Erythroblast (primary cell): ENCODE measurements at places on chromosomes 16 and 17.

DNA sequence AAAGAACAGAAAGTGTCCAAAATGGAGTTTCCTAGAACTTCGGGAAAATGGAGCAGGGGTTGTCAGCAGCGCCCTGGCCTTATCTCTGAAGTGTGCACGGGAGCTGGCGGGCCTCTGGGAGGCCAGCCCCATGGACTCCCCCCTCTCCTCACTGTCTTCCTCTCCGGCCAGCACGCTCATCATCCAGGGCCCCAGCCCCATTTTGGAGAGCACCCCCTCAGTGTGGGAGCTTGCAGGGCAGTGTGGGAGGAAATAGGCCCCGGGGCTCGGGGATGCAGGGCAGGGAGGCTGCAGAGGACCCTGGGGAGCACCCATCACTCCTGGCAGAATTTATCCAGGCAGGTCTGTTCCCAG, 4.9 kb upstream of the PABPN1L start:
- no peak for DNase-seq

- DNase-seq, result no peak
These were observed at the start of gene NLRC3 for GRCh38 chr16:3577302-3577752. Gene NLRC3, minus strand, starts transcription at chr16:3577403. Its CDS starts 12,367 bp downstream, at chr16:3565036.

DNA sequence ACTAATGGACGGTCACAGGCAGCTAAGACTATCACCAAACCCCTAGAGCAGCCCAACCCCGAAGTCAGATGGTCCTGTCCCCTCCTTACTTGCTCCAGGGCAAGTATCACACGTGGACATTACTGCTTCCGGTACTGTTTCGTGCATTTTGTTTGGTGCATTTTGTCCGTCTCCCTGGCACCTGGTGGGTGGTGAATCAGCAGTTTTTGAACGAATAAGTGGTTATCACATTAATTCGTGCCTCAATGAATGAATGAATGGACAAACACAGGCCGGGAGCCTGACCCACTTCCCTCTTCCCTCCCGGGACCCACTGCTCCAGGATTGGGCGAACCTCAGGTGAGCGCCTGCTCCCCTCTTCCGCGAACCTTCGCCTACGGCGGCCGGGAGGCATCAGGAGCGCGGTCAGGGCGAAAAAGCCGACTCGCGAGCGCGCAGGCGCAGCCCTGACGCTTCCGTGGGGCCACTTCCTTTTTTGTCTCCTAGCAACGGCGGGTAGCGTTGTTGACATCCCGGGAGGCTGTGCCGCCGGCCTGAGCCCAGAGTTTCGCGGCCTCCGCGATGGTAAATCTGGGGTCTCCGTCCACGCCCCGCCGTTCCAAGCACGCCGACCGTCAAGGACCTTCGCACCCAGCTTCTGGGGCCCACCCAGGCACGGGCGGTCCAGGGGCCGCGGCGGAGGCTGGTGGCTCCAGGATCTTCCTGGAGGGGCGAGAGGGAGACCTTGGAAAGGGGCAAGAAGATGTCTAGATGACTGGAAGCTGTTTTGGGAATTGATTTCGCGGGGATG, at the start of gene DYNLRB2:
Gene DYNLRB2 (plus strand): TSS at position 478 of the 790 bp plus-strand sequence. CDS start 84 bp downstream, at position 562.
- peak; percentile 93 for DNase-seq

GRCh38 chr17:44901411-44901921, 2.2 kb upstream of the EFTUD2 start:
- DNase-seq, result no peak

GRCh38 chr16:77148121-77148520, 42.9 kb upstream of the MON1B start:
- no peak for DNase-seq
